Smooth muscle cell of the brain vasculature (primary cell): ENCODE measurements at places on chromosomes 2 and 18.

DNA sequence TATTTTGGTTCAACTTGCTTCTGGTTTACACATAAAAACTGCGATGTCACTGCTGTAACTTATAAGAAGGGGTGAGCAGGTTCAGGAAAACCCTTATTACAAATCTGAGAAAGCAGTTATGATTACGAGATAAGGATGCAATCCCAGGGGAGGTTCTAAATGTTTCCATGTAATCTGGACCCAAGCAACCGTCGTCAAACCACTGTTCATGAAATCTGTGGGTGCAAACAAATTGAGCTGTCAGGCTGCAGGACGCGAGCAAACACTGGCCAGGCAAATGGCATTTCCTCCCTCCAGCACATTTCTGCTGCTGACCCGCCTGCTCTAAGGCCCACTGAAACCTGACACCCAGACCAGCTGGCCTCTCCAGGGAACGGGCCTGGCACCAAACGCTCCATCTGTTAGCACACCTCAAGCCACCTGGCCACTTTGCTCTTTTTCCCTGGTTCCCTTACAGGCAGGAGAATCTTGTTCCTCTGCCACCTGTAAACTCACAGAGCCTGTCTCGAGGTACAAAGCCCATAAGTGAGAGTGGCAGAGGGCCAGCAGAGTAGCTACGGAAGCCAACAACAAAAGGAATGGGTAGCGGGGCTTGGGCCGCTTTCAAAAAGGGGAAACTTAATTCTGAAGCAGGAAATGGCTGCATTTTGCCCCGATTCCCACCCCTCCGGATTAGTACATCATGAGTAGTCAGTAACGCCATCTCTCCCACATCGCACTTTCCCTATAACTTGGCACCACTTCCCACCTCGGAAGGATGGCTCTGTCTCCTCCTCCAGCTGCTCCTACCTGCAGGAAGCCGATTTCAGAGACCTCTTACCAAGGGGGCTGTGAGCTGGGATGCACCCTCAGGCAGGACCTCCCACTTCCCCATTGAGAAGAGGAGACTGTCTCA, 26.5 kb downstream of the CRACDL start:
- DNase-seq: no peak

DNA sequence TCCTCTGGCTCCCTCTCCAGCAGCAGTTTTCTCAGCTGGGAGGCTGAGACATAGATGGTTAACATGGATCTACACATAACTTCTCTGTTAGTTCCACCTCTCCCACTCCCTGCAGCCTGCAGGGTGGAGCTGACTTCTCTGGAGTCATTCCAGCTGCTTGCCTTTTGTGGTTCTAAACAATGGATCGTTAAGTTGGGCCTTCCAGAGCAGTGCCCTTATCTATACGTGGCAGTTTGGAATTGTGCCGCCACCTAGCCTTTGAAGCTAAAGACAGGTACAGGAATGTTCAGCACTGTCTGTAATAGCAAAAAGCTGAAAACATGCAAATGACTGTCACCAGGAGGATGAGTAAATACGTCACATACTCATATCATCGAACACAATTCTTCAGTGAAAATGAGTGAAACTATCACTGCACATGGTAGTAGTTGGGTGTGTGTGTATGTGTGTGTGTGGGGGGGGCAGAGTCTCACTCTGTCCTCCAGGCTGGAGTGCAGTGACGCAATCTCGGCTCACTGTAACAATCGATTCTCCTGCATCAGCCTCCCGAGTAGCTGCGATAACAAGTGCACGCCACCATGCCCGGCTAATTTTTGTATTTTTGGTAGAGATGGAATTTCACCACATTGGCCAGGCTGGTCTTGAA, 50.3 kb downstream of the SH2D6 start:
- DNase-seq: no peak

DNA sequence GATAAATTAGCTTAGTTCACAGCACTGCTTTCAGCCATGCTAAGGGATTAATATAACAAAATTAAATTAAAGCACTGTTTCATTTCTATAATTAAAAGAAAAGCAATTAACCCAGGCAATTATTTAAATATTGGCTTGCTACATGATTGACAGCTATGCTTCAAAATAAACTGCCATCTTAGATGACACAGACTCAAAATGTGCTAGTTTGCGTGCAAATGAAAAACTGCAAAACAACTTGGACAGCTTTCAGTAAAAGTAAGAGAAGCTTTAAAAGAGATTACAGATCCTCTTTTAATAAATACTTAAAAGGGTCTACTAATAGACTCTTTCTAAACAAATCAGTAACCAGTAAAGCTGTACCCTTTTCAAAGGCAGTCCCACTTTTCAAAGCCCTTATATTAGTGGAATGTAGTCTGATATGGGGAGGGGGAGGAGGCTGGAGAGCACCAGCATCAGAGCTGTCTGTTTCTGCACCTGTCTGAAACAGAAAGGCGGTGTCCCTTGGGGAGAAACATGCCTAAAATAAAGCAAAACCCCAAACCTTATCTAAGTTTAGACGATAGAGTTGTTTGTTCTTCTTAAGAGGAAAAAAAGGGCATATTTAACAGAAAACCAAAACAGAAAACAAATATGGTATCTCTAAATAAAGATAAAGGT, 20.8 kb downstream of the EIF2AK3 start:
- no peak for DNase-seq

- DNase-seq: no peak
These were observed 411.0 kb upstream of the GYPC start for GRCh38 chr2:126244937-126245336.

DNA sequence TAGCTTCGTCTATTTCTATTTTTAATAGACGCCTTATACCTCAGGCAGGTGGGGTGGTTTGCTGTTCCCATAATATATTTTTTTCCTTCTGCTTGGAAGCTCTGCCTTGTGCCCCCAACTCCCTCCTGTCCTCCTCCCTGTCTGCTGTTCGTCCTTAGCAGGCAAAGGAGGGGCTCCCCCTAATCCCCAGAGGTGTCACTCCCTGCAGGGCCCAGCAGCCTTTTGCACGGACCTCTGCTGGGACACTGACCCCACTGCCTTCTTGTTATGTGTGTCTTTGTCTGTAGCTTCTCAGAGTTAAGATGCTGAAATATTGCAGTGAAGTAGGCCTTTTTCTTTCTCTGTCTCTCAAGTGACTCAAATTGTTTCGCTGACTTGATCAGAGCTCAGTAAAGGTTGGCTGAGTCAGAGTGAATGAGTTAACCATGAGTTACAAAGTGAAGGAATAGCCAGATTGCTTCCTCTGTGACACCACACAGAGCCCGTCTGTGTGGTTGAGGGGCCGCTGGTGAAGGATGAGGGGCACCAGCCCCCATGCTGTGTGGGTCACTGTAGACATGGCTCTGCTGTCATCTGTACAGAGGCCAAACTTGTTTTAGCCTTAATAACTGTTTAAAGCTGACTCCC, 47.7 kb downstream of the PRKCE start:
- DNase-seq: peak; percentile 23

DNA sequence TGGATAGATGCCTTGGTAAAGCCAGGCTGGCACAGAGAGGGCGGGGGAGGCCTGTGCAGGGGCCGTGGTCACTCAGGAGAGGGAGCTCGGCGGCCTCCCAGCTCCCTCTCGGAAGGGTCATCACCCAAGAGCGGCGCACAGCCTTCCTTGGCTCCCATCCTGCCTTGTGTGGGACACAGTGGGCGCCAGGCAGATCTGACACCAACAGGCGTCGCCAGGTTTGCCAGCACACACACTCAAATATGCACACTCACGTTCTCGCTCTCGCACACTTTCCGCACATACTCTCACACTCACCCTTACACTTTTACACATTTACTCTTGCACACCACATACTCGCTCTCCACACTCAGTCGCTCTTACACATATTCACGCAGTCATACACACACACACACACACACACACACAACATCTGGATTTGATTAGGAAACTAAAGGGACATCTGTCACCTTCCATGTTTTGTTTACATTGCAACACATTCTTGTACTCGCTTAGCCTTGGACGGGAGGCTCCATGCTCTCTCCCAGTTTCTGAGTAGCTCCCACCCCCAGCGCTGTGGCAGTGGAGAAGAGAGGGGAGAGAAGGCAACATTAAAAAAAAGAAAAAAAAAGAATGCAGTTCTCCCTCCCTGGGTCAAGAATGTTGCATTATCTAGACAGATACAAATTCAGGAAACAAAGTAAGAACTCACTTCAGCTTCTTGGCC, 10.5 kb downstream of the CHMP1B start:
- no peak for DNase-seq

- no peak for DNase-seq
These were observed 207.4 kb downstream of the TMEM247 start for GRCh38 chr2:46686811-46687210.

- DNase-seq: no peak
These were observed 269.4 kb upstream of the TANK start for GRCh38 chr2:160890667-160891352.

DNA sequence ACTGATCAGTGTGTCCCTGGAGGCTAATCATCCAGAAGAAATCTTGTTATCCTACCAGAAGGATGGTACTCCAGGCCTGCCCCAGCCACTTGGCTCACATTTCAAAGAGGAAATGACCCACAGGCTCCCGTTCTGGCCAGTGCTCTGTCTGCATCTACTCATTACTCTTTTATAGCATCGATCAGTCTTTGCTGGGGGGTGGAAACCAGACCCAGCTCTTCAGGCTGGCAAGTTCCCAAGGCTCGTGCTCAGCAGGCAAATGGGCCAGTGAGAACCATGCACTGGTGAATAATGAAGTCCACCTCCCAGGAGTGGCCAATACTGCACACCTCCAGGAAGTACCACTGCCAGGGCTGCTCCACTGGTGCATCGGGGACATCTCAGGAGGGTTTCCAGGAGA, 38.8 kb downstream of the DNER start:
- no peak for DNase-seq

- no peak for DNase-seq
These were observed 309.2 kb downstream of the AGAP1 start for GRCh38 chr2:235803028-235803427.

DNA sequence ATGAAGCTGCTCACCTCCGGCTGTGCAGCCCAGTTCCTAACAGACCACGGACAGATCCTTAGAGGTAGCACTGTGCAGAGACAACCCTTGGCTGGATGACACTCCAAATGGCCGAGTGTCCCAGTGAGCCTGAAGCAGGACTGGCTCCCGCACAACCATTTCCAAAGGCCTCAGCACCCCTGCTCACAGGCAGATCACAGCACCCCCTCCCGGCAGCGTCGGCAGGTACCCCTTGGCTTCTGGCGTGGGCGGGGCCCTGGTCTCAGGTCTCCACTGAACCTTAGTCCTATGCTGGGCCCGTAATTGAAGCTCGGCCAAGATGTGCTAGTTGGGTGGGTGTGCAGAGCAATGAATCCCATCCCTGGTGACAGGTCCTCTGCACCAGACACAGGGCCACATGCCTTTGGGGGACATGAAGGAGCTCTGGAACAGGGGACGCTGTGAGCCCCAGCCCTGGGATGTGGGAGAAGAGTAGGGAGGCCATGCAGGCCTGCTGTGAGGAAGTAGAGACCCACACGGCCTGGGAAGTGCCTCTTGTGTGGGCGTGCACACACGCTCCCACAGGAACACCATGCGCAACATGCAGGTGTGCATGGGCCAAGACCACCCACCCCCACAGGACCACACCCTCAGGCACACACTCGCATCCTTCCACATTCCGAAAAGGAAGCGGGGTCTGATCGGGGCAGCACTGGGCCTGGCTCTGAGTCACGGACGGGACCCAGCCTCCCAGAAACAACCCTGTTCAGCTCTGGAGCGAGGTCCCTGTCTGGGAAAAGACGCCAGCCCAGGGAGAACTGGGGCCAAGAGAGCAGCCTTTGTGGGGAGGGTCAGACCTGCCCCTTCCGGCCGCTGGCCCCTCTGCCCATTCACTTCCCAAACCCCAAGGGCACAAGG, 2.8 kb downstream of the DUSP2 start:
- no peak for DNase-seq

- no peak for DNase-seq
These were observed 13.3 kb upstream of the REEP1 start for GRCh38 chr2:86350751-86351150.

GRCh38 chr2:98615481-98615880, 7.1 kb downstream of the UNC50 start:
- DNase-seq: no peak

DNA sequence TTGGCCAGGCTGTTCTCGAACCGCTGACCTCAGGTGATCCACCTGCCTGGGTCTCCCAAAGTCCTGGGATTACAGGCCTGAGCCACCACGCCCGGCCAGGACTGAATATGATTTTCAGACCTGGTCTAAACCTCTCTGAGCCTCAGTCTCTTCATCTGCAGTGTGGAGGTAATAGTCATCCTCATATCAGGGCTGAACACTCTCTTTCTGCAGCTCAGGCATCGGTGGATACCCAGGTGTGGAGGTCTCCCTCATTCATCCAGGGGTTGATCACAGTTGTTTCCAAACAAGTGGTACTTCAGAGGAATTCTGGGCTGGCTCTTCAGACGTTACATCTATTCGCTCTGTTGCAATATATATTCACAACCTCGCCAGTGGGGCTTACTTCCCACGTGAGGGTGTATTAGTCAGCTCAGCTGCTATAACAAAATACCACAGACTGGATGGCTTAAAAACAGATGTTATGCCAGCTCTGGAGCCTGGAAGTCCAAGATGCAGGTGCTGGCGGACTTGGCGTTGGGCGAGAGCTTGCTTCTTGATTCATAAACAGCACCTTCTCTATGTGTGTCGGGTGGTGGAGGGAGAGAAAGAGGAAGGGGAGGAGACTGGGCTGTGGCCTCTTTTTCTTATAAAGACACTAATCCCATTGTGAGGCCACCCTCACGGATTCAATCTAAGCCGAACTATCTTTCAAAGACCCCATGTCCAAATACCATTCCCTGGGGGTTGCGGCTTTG, 2.9 kb upstream of the MBP start:
- DNase-seq: no peak

DNA sequence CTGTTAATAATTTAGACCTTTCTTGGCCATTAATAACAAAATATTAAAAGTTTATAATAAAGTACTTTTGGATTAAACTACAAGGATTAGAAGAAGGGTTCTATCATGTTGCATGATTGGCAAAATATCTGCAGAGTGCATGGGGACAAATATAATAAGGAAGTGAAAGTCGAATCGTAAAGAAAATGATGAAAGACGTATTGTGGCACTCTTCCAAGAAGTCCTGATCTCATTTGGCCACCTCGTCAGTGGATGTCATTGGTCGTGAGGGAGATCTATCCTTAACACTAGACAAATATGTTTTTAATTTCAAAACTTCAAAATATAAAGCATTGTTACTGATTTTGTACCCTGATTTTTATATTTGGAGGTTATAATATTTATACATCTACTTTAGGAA, 197.7 kb upstream of the STON1 start:
- DNase-seq: no peak

GRCh38 chr2:20757405-20758090, 65.4 kb downstream of the LDAH start:
- no peak for DNase-seq

DNA sequence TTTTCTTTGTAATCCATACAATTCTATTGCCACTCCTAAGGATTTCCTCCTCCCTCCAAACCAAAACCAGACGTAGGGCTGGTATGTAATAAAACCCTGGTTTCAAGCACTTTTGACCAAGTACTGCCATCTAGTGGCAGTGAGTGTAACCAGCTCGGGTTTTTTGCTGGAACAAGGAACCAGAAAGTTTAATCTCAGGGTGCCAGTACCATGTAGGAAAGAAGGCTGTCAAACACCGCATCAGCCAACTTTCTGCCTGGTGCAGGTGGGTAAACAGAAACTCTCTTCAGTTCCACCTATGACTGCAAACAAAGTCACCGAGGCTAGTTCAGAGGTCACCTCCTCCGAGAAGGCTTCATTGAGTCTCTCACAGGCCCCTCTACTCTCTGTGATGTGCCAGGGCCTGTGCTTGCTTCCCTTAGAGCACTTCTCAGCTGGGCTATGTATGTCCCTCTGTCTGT, 10.2 kb upstream of the THNSL2 start:
- peak; percentile 35 for DNase-seq

GRCh38 chr2:11254100-11254536, 90.3 kb downstream of the ROCK2 start:
- no peak for DNase-seq
